ENCODE measurements at places on chromosomes 3 and 15. TPM values are rescaled to one million over a fixed set of nuclear protein-coding genes. Genes with fewer than 3 reads are reported as not detected.

The PLSCR2 gene
- total RNA-seq: not detected

The NAALADL2 gene
- 4.0 TPM for total RNA-seq

The TMEM108 gene
- total RNA-seq: 0.42 TPM

GRCh38 chr3:190345027-190345821 is 23.0 kb upstream of the CLDN1 start:
- DNase-seq: peak; percentile 75

GRCh38 chr3:69906351-69906966 is 93.1 kb upstream of the SAMMSON start:
- no peak for DNase-seq

DNA sequence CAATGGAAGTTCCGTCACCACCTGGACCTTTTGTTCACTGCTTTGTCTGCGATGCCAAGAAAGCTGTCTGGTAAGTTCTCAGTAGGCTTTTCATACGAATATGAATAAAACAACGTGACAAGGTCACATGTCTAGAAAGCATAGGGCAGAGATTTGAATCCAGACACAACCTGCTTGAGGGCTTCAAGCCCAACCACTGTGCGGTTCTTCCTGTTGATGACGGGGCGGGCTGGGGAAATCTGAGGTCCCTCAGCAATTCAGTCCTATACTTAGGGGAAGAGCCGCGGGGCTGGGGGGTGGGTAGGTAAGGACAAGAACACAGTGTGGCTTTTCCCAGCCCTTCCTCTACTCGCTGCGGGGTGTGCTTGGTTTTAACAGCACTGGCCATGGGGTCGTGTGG is 32.4 kb upstream of the SMAD3 start:
- DNase-seq: no peak

GRCh38 chr3:42544492-42545283 is 37.1 kb downstream of the SEC22C start:
- peak; percentile 36 for DNase-seq

DNA sequence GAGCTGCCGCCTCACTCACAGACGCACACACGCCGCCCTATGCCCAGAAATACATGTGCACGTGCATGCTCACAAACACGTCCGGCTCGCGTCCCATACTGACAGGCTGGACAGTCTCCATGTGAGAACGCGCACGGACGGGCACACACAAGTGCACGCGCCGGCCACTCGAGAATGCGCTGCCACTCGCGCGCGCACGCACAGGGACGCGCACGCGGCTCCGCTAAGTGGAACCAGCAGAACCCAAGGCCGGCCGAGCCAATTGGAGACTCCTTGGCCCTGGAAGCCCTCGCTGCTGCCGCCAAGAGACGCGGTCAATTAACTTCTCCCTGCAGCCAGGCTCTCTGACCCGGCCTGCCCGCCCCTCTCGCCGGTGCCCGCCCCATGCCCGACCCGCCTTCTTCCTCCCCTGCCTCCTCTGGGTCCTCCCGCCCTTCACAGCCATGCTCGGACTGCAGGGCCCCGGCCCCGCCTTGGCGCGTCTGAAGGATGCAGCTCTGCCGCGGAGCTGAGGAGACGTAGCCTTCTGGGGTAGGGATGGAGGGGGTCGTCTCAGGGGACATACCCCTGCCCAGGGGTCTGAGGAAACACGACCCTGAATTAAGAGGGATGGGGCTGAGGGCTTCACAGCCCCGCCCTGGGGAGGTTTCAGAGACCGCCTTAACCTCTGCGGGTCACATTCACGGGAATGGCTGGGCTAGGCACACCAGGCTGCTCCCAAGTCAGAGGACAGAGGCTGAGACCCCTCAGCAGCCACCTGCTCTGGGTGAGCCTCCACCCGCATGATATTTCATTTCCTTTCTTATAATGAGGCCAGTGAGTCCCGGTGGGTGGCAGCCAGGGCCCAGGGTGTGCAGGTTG is 15.0 kb downstream of the PTH1R start:
- DNase-seq: peak; percentile 74

GRCh38 chr3:95120921-95121320 is 1058.1 kb downstream of the NSUN3 start:
- no peak for DNase-seq

Data from endothelial cell of umbilical vein (primary cell).